Stimulated activated CD4-positive, alpha-beta T cell treated with anti-CD3 and anti-CD28 coated beads, Interleukin-15, amount 100 ng/mL, for 1 hour (primary cell): ENCODE measurements at places on chromosomes 16 and 17.

DNA sequence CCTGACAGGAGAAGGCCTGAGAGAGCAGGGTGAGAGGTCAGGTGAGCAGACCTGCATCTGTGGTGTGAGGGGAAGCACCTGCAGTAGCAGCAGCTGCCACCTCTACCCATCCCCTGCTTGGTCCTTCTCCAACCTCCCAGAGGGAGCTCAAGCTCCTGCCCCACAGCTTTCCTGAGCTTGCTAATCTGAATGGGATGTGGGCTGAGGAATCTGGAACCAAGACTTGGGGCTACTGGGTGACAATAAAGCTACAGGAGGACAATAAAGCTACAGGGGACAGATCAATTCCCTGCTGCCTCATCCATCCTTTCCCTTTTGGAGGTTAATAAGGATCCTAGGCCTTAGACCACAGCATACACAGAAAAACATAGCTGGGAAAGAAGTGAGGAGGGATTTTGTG is 4.9 kb upstream of the TBX4 start:
- DNase-seq = no peak

DNA sequence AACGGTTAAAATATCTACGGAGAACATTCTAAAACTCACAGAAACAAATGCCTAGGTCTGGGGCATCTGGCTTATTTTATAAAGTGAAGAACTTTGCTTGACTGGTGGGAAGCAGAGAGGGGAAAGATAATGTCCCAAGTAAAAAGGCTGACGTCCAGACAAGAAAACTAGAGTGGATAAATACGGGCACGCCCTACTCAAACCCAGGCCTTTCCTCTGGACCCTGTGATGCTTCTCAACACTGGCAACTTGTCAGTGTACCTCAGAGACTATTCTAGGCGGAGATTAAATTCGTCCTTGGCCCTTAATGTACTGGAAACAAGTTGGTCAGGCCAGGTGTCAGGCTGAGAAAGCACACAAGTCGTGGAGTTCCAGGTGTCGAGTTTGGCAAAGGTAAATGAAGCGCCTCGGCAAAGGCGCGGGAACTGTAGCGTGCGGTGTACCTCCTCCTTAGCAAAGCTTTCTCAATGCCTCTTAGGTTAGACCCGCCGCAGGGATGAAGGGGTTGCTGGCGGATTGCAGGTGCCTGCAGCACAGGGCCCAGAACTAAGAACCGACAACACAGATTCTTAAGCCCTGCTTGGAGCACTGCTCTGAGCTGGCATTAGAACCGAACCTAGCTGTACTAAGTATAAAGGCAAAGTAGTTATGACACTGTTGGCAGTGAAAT is 668 bp upstream of the UNK start:
- no peak for DNase-seq

GRCh38 chr16:9919460-9919859 is 262.8 kb downstream of the GRIN2A start:
- DNase-seq = no peak

DNA sequence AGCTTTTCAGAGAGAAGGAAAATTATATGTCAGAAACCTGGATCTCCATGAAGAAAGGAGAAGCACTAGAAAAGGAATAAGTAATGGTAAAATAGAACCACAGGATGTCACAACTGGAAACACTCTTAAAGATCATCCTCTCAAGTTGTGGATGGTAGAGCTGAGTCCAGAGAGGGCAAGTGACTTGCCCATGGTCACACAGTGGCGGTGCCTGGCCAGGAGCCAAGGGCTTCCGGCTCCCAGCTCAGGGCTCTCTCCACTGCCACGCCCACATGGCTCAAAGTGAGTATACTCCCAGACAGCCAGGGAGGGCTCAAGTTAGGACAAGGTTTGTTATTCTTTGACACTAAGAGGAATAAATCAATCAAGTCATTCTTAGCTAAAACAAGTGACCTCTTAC is 159.8 kb downstream of the COPRS start:
- no peak for DNase-seq

DNA sequence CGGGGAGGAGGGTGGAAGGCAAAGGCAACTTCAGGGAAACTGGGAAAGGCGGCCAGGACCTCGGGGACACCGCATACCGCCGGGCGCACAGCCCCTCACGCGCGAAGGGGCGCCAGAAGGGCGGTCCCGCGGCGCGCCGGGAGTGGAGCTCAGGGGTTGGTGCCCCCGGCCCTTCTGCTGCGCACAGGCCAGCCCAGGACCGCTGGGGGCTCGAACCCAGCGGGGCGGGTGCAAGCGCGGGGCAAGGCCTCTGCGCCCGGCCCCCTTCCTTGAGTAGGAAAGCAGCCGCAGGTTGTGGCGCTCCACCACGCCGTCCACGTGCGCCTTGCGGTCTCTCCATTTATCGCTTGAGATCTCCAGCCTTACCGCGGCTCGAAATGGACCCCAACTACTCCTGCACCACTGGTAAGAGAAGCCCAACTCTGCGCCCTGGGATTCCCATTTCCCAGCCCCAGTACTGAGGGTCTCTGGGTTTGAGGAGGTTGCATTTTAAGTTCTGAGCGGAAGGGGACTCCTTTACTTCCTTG is 3.0 kb upstream of the MT1A start:
- no peak for DNase-seq

DNA sequence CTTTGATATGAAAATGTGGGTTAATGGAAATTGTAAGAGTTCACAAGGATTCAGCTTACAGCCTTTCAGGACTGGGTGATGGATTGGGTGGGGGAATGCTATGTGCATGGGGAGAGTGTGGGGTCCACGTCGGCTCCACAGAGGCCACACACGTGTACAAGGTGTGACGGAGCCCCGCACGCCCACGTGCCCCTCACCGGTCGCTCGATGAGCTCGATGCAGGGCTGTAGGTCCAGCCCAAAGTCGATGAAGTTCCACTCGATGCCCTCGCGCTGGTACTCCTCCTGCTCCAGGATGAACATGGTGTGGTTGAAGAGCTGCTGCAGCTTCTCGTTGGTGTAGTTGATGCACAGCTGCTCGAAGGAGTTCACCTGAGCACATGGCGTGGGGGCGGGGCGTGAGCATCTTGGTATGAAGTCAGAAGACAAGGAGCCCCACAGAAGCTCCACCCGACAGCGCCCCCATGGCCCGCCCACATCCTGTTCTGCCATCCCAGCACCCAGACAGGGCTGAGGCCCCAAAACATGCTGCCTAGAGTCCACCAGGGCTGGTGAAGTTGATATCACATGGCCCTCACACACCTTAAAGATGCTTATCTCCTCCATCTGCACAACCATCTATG is 99.1 kb downstream of the MYH11 start:
- DNase-seq = no peak

DNA sequence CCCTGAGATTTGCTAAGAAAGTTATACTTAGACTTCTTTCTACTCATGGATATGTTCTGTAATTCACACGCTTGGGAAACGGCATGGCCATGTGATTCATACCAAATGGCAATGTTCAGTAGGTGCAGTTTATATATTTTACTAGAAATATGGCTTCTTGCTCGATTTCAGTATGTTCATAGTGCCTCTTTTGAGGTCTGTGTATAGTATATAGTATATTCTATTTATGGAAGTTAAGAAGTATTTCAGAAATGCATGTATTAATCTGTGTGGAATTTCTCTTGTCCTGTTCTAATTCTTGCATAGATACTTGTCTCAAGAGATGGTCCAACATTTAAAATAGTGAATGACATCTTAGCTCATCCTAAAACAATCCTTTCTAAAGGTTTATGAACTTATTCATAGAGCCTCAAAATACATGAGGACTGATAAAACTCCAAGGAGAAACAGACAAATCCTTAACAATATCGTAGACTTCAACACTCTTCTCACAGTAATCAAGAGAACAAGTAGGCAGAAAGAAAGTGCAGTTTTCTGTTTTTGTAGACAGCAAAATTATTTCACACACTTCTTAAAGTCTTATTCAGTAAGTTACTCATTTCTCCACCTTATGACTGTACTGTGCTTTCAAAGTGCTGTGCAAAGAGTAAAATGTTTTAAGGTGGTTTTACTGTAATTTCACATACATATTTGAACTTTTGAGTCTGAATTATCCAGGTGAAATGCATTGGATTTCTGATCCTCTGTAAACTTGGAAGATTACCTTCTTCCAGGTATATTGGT is 11.1 kb downstream of the BPTF start:
- no peak for DNase-seq

GRCh38 chr16:81843243-81843582 is 64.1 kb downstream of the PLCG2 start:
- no peak for DNase-seq

- DNase-seq = no peak
Measured at GRCh38 chr17:7419819-7420610, at the start of gene SPEM1. TSS of gene SPEM1 (plus strand) at chr17:7420324. CDS start at chr17:7420385, 61 bp downstream.

- DNase-seq = peak; percentile 13
Measured at GRCh38 chr16:30659507-30660423, 1.5 kb downstream of the FBRS start.

GRCh38 chr17:4249452-4250029 is 14.2 kb downstream of the ANKFY1 start:
- DNase-seq = no peak

- no peak for DNase-seq
Measured at GRCh38 chr16:75820672-75821071, 94.4 kb upstream of the CPHXL start.

- DNase-seq = no peak
Measured at GRCh38 chr17:37179893-37180292, 195.9 kb upstream of the C17orf78 start.

DNA sequence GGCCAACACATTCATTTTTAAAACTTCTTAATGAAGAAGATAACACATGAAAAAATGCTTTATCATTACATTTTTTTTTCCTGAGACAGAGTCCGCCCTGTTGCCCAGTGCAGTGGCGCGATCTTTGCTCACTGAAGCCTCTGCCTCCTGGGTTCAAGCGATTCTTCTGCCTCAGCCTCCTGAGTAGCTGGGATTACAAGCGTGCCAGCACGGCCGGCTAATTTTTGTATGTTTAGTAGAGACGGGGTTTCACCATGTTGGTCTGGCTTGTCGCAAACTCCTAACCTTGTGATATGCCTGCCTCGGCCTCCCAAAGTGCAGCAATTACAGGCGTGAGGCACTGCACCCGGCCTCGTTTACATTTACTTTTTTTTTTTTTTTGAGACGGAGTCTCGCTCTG is 13.2 kb downstream of the HBQ1 start:
- no peak for DNase-seq
